ENCODE measurements at places on chromosomes 2 and 18.

DNA sequence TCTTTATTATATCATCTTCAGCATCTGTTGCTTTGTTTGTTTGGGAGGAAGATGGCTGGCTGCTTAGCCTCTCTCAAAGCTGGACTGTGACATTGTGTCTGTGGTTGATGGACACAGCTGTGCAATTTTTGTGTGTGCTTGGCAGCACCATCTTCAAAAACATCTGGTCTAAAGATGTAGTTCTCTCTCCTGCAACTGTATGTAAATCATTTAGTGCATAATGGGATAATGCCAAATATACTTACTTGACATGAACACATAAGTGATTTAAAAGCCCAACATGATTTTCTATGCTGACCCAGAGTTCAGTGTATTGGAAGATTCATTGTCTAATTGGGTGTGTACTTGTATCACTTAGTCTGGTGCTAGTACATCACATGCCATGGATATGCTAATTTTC, 112.2 kb downstream of the MAP4K4 start:
- no peak for DNase-seq

DNA sequence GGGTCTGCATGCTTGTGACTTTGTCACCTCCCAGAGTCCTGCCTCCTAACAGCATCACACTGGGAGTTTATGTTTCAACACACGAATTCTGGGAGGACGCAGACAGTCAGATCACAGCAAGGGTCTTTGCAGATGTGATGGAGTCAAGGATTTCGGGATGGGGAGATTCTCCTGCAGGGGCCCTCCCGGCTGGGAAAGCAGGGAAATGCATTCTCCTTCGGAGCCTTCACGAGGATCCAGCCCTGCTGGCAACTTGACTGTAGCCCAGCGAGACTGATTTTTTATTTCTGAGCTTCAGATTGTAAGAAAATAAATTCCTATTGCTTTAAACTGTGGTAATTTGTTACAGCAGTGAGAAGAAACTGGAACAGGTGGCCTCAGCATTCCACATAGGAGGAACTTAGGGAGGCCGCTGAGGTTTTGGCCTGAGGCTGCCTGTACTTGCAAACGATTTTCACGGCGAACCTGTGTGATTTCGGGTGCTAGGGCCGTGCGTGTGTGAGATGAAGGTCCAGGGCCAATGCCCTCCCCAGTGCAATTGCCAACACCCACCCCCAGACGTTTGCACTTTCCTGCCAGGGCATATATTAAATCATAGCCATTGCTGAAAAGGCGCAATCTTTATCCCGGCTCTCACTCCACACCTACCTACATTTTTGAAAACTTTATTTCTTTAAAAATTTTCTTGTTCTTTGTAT, 79.8 kb downstream of the ASB1 start:
- no peak for DNase-seq

DNA sequence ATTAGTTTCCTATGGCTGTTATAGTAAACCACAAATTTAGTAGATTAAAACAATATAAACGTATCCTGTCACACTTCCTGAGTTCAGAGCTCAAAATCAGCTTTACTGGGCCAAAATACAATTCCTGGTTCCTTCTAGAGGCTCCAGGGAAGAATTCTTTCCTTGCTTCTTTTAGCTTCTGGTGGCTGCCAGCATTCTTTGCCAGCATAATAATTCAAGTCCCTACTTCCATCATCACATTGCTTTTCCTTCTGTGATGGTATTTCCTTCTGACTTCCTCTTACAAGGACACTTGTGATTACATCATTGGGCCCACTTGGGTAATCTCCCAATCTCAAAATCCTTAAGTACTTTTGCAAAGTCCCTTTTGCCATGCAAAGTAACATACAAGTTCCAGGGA, 40.6 kb downstream of the MOB4 start:
- no peak for DNase-seq

DNA sequence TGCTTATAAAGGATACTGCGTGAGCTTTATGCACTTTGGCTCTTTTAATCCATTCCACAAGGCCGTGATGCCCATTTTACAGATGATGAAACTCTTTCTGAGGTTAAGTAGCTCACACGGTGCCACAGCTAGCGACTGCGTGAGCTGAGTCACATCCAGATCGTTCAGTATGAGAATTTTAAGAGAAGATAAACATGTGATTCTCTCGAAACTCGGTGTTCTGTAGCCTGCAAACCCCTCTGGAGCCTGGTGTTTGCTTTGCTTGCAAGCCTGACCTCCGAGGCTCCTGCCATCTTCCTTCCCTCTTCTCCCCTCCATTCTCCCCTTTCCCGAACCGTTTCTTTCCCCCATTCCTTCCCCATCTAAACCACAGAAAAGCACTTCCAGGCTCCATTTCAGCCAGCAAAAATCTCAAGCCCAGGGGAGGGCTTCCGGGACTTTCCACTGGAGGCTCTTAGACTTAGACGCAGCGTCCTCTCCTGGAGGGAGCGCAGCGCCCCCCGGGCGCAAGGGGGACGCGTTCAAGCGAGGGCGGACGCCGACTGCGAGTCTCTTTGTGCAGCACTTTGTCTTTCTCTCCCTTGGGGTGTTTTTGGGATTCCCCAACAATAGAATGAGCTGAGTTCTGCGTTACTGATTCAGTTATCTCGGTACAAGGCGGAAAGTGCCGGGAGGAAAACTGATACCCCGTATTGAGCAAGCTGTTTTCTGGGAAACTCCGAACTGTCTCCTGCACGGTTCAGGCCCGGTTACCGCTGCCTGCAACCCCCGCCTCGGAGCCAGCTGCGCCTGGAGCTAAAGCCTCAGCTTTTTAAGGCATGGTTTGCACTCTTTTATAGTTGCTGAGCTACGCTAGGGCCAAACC, 38.0 kb downstream of the CYP1B1 start:
- no peak for DNase-seq

DNA sequence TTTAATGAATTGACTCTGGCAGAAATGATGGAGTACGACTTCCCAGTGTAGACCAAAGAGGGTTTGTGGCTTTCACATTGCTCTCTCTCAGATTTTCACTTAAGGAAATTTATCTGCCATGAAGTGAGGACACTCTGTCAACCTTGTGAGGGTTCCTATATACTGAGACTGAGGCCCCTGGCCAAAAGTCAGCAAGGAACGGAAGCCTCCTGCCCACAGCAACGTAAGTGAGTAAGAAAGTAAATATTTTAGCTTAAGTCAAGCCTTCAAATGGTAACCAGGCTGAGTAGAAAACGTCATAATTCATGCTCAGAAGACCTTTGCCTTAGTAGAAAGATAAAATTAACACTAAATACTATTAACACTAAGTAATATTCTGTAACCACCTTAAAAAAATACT, 1080.5 kb upstream of the ACVR2A start:
- no peak for DNase-seq

DNA sequence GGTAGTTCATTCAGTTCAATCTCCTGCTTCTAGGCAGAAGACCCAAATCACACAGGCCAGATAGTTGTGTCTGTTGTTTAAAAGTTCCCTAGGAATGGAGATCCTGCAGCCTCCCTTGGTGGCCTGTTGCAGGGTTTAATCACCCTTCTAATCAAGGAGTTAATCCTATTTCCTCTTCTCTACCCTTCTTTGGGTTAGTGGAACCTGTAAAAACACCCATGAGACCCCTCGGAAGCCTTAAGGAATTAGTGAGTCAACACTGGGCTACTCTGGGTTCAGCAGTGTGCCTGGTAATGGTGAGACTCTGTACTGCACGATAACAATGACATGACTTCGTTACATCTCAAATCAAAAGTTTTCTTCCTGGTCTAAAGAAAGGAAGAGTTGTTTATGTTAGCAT, 217.6 kb upstream of the NRP2 start:
- DNase-seq: no peak

DNA sequence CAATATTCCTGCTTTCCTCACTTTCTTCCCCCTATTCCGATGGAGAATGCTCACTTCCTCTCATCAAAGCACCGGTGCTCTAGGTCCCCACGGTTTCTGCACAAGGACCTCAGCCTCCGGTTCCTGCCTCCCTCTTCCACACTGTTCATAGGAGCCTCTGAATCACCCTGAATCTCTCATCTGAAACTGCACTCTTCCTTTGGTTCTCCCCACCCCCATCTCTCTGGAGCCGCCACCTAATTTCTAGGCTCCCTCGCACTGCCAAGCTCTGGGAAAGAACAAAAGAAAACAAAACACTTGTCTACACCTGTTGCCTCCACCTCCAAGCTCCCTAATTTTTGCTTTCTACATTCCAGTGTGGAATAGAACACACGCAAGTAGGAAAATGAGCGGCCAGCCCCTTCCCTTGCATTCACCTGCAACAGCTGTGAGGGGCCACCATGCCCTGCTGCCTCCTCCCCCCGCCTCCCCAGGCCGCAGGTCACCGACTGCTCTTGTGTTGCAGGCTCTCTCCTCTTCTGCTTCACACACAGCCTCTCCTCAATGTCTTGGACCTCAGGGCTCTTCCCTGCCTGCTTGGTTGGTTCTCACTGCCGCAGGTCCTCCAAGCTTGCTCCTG, 9.6 kb downstream of the FBXO15 start:
- DNase-seq: no peak

GRCh38 chr2:138086576-138086975, 122.3 kb downstream of the HNMT start:
- DNase-seq: no peak

GRCh38 chr2:75030218-75031009, 72.0 kb downstream of the POLE4 start:
- no peak for DNase-seq

GRCh38 chr2:240954436-240955305, 43.7 kb upstream of the SNED1 start:
- no peak for DNase-seq

DNA sequence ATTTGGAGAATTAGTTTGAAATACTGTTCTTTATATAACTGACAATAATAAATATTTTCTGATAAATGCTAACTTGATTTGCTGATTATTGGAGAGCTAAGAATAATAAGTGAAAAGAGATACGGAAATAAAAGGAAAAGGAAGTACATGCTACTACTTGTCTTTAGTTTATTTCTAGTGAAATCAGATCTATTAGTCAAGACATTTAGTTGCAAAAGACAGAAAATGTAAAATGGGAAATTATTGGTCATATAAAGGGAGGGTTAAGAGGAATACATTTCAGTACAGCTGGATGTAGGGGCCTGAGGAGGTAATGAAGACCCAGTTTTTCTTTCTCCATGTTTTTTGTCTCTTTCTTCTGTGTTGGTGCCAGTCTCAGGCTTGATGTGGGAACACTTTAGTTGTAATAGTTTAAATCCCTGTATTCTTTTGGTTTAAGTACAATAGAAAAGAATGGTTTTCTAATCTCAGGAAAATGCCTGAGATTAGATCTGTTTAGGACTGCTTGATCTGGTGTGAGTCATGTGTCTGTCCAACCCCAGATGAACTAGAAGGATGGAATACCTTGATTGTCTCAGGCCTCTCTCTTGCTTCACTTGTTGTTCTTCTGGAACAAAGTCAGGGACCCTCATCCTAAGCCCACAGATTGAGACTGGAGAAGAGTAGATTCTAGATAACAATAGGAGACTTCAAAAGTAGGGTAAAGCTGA, 58.0 kb downstream of the PLCL1 start:
- DNase-seq: no peak

DNA sequence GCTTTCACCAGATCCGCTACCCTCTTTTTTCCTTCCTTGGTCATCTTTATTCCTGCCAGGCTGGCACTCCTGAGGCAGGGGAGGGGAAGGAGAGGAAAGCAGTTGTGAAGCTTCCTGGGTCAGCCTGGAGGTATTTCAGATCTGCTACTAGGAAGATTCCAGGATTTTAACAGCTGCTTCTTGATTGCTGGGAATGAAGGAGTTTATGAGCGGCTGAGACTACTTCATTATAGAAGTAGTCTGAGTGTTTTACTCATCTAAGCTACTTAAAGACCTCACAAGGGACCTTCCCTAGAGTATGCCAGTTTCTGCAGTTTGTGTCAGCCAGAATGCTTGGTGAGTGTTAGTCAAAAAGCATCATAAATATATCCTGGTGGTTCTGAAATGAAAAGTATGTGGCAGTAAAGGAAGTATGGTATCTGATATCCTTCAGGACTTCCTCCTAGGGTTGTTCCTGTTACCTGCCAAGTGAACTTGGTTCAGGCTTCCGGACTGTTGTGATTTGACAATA, 1.9 kb downstream of the TANC1 start:
- DNase-seq: no peak

GRCh38 chr2:24657818-24658217, 135.4 kb downstream of the PTRHD1 start:
- no peak for DNase-seq
